Stimulated activated CD4-positive, alpha-beta T cell treated with anti-CD3 and anti-CD28 coated beads, Interleukin-1b, Interleukin-23, amount 100 ng/mL, for 1 hour (primary cell): ENCODE measurements at places on chromosomes 4 and X.

- no peak for DNase-seq
Measured at GRCh38 chrX:155715141-155715540, 102.4 kb upstream of the TMLHE start.

- DNase-seq: no peak
Measured at GRCh38 chr4:163165217-163166017, 1.3 kb downstream of the NAF1 start.

- DNase-seq: no peak
Measured at GRCh38 chr4:155336242-155336641, 40.5 kb downstream of the MAP9 start.

DNA sequence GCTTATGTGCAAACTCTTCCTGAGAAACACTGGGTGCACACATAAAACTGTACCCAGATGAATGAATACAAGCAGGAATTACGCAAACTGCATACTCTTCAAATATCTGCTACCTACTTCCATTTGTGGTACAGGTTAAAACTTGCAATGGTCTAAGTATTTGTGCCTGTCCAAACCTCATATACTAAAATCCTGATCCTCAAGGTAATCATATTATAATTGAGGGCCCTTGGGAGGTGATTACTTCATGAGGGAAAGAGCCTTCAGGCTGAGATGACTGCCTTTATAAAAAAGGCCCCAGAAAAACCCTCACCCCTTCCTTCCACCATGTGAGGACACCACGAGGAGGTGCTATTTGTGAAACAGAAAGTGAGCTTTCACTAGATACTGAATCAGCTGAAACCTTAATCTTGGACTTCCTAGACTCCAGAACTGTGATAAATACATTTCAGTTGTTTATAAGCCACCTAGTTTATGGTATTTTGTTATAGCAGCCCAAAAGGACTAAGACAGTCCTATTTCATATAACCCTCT is 1977.2 kb downstream of the PCDH7 start:
- no peak for DNase-seq

- DNase-seq: no peak
Measured at GRCh38 chr4:26476545-26476944, 13.7 kb downstream of the CCKAR start.

- peak; percentile 62 for DNase-seq
Measured at GRCh38 chrX:40169193-40170101, 71.7 kb upstream of the BCOR start.

DNA sequence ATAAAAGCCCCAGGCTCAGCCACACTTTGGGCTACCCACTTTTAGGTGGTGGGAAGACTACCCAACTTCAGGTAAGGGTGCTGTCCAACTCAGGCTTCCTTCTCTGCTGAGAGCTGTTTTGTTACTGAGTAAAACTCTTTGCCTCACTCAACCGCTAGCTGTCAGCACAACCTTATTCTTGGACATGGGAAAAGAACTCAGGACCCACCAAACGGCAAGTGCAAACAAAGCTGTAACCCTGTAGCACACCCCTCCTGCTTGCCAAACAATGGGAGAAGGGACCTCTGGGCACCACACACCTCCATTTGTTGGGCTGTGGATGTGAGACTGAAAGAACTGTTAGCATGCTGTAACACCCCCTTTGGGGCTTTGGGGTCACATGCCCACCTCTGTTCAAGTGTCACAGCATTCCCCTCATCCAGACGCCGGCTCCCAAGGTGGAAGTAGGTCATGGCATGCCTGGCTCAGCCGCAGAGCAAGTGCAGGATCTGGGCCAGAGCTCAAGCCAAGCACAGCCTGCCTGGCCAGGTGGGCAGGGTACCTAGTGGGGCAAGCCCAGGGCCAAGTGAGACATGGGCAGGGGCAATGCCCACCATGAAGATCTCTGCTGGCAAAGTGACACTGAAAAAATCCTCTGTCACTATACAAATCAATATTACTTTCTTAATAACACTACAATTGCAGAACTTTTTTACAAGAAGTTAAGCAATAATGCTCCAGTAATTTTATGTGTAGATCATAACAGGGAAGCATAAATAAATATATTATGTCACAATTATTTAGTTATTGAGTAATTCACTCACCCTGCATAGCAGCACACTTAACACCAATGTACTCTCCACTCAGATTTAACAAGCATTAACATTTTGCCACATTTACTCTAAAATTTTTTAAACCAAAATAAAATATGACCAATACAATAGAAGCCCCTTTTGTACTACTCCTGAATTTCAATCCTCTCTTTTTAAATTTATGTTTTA is 107.2 kb downstream of the TBCK start:
- DNase-seq: no peak

GRCh38 chr4:116320859-116321258 is 764.5 kb downstream of the TRAM1L1 start:
- DNase-seq: no peak

DNA sequence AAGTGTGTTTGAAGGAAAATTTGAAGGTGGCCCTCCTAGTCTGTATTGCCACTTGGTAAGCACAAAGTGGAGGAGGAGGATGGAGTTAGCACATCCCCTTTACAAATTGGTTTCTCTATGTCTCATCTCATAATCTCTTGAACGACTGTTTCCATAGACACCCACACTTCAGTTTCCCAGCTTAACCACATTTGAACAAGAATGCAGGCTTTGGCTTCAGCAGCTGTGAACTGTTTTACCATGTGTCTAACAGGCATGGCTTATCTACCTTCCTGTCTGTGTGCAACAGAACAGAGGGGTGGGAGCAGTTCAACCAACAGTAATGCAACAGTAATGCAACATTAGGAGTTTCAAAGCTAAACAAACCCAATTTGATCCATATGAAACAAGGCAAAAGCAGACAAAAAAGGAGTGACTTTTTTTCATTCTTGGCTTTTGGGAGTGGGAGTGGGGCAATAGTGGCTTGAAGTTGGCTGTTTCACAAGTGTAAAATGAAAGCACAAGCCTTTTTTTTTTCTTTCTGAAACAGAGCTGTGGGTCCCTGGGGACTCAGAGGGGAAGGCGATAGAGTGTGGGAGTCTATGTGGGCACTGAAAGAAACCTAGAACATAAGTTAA is 108.0 kb downstream of the ITM2A start:
- DNase-seq: peak; percentile 4
